ENCODE measurements at places on chromosomes 2 and 18. TPM values are rescaled to one million over a fixed set of nuclear protein-coding genes. Genes with fewer than 3 reads are reported as not detected.

DNA sequence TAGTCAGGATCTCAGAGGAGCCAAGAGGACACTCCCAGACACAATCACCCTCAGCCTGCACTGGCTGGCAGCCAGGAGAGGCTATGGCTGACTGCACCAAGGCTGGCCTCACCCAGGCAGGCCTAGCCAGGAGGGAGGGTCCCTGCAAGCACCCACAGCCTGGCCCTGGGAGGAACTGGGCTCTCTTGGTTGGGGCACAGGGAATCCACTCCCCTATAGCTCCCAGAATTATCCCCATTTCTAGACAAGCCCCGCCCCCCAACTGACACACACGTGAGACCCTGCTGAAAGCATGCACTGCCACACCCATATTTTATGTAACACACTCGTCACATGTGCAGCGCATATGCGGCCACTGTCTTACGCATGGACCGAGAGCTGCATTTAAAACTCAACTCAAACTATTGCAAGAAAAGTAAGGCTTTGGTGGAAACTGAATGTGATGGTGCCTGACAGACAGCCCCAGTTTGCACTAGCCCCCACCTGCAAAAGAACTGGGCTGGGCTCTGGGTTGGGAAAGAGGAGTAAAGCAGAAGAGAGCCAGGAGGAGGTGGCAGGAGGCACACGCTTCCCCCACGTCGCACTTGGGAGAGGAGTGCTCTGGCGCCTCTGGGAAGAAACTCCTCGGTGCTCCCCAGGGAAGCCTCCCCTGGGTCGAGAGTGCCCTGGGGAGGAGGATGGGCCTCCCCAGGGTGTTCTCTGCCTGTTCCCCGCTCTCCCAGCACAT is 28.9 kb upstream of the ARHGEF4 start:
- no peak for DNase-seq

DNA sequence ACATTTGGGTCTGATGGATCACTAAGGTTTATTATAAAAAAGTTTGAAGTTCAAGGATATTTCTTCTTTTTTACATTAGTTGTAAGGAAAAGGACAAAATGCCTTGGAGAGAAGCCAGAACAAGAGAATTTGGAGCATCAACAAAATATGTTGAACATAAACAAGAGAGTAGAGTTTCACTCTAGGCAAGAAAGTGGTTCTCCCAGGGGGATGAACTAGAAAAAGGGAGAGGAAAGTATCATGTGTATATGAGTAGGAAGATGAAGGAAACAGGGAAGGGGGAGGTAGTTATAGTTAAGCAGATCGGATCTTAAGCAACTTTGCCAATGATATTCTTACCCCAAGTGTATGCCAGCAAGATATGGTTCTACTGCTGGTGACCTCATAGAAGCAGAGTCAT is 63.8 kb upstream of the GALNT3 start:
- DNase-seq: no peak

- no peak for DNase-seq
Measured at GRCh38 chr2:121084130-121084680, 200.8 kb downstream of the TFCP2L1 start.

DNA sequence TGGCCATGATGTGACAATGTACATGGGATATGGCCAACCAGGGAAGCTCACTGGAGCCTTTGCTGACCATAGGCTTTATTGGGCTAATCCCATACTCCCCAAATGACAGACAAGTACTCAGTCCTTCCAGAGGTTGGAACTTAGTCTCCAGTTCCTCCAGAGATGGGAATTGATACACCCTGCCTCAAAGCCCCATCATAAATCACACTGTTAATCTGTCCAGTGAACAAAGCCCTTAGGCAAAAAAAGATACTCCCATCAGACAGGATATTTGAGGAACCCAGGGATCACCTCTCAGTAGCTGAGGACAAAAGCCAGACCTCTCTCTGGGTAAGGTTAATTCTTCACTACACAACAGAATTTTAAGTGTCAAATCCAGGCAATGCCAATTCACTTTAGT is 247.5 kb upstream of the CDH20 start:
- no peak for DNase-seq

Gene MATN3
- total RNA-seq: 2.1 TPM

- no peak for DNase-seq
Measured at GRCh38 chr2:121059651-121060649, 225.1 kb downstream of the TFCP2L1 start.

Gene STPG4
- not detected for total RNA-seq

- DNase-seq: no peak
Measured at GRCh38 chr2:143704451-143705106, 575.4 kb downstream of the ARHGAP15 start.

- no peak for DNase-seq
Measured at GRCh38 chr2:122244598-122245229, 489.3 kb downstream of the TSN start.

DNA sequence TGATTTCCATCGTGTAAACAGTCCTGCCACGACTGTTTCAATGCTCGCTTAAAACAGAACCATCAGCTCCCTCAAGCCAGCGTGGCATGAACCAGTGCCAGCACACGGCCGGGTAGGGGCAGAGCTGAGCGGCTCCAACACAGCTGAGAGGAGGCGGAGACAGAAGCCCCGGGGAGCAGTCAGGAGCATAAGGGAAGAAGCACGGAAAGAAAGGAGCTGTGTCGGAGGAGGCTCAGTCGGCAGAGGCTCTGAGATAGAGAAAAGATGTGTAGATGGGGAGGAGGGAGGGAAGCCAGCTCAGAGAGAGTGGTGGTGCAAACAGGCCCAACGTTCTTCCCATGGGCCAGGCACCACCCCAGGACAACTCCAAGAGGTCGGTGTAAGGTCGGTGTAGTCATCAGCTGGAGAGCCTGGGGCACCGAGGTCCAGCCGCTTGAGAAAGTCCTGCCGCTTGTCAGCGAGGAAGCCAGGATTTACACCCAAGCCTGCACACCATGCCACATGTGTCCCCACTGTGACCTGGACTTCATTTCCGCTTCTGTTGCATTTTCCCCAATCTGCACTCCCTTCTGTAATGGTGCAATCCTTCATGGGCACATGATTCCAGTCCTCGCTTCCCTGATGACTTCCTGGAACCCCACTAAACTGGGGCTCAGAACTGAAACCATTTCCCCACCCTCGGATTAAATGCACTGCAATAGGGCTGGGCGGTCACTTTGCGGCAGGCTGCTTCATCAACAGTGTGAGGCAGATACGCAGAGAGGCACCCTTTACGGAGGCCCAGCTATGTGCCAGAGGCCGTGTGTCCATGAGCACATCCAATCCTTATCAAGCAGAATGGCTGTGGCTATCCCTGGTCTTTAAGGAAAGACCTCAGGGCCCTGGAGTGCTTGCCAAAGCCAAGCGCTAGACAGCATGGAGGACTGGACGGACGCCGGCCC is 43.5 kb downstream of the CYP27C1 start:
- DNase-seq: no peak

GRCh38 chr2:104487366-104487765 is 366.5 kb upstream of the POU3F3 start:
- no peak for DNase-seq

Measured in mesothelial cell of epicardium (in vitro differentiated cells).